Effector memory CD8-positive, alpha-beta T cell (primary cell): ENCODE measurements at places on chromosomes 4 and X.

- DNase-seq = peak; percentile 5
These were observed 88.1 kb downstream of the CAMK2D start for GRCh38 chr4:113673450-113673849.

- no peak for DNase-seq
These were observed 2552.6 kb downstream of the PCDH7 start for GRCh38 chr4:33272722-33273121.

DNA sequence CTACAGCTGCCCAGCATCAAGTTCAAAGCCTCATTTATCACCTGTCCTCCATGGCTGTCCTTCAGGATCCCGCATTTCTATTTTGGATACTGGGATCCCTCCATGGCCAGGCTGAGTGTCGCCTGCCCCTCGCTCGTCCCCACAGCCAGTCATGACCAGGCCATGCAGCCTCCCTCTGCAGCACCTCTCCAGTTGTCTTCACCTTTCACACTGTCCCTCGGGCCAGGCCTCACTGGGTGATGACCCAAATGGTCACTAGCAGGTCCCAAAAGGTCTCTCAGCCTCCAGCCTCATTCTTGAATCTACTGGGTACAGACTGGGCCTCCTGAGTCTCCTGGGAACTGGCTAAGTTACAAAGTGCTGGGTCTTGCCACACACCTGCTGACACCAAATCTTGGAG lies 48.7 kb upstream of the HELT start:
- DNase-seq = no peak

DNA sequence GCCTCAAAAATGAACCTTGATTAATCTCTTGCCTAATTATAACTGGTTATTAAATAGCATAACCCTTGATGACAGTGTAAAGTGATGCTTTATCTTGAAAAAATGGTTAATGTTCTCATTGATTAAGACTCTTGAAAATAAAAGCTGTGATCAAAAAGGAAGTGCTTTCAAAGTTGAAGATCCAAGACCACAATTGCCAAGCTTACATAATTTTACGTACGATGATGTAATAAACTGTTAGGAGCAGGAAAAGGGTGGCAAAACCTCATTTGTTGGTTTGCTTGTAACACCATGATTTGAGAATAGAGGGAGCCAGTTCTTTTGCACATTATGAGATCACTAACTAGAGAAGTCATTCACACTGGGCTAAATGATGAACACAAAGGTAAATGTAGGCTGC lies 322.2 kb downstream of the ADGRL3 start:
- DNase-seq = no peak

GRCh38 chr4:187276736-187277408 lies 553.2 kb upstream of the FAT1 start:
- DNase-seq = no peak

- DNase-seq = no peak
These were observed 371.3 kb downstream of the FBXW7 start for GRCh38 chr4:152164561-152164960.

- no peak for DNase-seq
These were observed 1.4 kb downstream of the C4orf36 start for GRCh38 chr4:86890790-86891189.

- DNase-seq = peak; percentile 15
These were observed 708 bp downstream of the ARAP2 start for GRCh38 chr4:36243355-36244256.

- no peak for DNase-seq
These were observed 508.1 kb upstream of the ARX start for GRCh38 chrX:25523574-25524540.

DNA sequence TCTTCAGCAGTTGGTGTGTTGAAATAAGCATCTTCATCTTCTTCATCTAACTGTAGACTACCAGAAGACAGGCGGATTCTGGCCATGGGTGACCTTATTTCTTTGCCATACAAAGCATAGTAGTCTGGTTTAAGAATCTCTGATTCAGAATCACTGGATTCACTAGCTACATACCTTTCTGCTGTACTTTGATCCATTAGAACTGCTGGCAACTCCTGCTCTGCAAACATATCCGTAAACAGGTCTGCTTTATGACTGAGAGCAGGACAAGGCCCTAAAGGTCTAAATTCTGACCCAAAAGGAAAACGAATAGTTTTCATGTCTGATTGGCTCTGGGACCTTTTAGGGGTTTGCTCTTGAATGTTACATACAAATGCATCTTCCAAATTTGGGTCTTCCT lies 49.9 kb downstream of the FRMD7 start:
- no peak for DNase-seq

DNA sequence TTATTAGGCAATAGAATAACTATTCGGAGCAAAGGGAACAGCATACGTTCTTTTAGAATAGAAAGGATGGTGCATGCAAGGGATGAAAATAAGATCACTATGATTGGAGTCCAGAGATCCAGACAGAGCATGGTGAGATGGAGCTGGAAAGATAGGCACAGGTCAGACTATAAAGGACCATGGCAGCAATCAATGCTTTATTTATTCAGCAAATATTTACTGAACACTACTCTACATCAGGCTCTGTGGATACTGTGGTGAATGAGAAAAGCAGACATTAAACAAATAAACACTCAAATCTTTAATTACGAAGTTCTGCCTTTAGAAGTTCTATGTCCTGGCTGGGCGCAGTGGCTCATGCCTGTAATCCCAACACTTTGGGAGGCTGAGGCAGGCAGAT lies 44.7 kb upstream of the ACSL4 start:
- no peak for DNase-seq

GRCh38 chrX:147764868-147765267 lies 146.9 kb upstream of the FMR1 start:
- no peak for DNase-seq

- DNase-seq = no peak
These were observed 61.3 kb downstream of the SH3RF1 start for GRCh38 chr4:169209388-169209883.

DNA sequence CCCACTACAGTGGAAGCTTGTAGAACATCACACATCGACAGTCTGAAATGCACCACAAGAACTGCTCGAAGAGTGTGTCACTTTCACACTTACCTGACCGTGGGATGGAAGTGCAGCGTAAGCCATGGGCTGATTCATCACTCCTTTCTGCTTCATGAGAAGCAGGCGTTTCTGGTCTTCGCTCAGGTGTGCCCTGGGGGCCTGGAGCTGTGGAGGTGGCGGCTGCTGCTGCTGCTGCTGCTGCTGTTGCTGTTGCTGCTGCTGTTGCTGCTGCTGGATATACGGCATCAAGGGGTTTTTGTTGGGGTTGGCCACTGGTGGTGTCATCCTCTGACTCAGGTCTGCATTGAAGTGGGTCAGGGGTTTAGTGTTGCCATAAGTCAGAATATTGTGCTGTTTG lies 223.6 kb downstream of the MGST2 start:
- DNase-seq = no peak

DNA sequence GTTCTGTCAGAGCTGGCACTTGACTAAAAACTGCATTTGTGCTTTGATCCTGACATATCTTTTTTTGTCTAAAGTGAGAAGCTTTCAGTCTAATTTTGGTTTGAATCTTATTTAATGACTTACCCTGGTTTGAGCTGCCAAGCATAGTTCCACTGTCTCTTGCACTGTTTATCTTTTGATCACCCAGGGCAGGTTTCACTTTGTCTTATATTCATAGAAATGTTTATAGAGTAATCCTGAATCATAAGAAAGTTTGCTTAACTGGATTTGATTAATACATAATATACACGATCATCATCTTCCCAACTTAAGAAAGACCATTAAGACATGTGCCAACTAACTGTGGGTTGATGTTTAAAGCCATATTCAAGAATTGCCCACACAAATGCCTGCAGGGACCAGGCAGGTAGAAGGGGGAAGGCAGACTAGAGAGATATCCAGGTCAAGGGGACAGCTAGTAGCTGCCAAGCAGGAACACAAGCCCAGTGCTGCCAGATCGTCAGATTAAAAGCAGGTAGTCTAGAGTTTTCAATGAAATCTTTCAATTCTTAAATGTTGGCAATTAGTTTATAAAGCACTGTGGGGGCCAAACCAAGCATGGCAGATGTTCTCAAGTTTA lies 1.9 kb downstream of the GK start:
- no peak for DNase-seq

- DNase-seq = no peak
These were observed 1.0 kb downstream of the SHISA3 start for GRCh38 chr4:42398171-42398870.

DNA sequence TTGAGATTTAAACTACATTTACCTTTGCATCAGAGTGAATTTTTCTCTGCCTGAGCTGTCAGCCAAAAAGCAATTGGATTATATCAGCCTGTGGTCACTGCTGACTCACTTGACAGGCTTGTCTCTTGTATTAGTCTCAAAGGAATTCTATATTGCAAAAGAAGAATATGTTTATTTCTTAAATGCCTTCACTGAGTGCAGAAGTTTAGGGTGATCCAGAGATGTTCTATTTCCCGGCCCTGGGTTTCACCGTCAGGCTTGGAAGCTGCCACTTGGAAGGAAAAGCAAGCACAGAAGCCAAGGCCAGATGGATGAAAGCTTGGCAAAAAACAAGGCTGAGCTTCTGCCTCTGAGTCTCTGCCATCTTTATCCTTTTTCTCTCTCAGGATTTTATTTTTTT lies 80.9 kb downstream of the FAM114A1 start:
- no peak for DNase-seq

GRCh38 chr4:8699479-8700145 lies 107.0 kb downstream of the CPZ start:
- DNase-seq = no peak

GRCh38 chr4:80412322-80412721 lies 76.8 kb downstream of the CFAP299 start:
- no peak for DNase-seq

DNA sequence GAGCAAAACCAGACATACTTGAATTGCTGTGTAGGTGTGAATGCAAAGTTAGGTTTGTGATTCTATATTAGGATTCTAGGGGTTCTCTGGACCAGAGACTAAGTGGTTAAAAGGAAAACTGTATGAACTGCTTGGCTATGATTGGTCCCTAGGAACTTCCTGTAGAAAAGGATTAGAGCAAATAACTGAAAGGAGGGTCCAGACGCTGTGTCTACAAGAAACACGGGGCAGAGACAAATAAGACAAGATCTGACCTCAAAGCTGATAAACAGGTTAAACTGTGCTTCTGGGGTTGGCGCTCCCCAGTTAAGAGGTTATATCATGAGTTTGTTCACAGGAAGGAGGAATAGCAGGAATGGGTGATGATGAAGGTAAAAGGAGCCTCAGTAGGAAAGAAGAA lies 183.6 kb downstream of the MGST2 start:
- DNase-seq = no peak
